Foreskin keratinocyte (primary cell): ENCODE measurements at places on chromosomes 16 and 17. TPM values are rescaled to one million over a fixed set of nuclear protein-coding genes. Genes with fewer than 3 reads are reported as not detected.

The PPP1R1B gene
- total RNA-seq, result 0.68 and 0.88 TPM in 2 replicates

The TOB1 gene
- total RNA-seq, result 45.2 and 49.1 TPM in 2 replicates

The PIK3R5 gene
- not detected in 2 replicates for total RNA-seq

The CLEC18B gene
- total RNA-seq, result 0.18 and 0.20 TPM in 2 replicates

The RAC3 gene
- total RNA-seq, result 27.5 and 30.2 TPM in 2 replicates
